Common myeloid progenitor, CD34-positive (primary cell): ENCODE measurements at places on chromosomes 5 and 9.

GRCh38 chr9:18799428-18799827 lies 233.6 kb downstream of the SAXO1 start:
- no peak for DNase-seq

DNA sequence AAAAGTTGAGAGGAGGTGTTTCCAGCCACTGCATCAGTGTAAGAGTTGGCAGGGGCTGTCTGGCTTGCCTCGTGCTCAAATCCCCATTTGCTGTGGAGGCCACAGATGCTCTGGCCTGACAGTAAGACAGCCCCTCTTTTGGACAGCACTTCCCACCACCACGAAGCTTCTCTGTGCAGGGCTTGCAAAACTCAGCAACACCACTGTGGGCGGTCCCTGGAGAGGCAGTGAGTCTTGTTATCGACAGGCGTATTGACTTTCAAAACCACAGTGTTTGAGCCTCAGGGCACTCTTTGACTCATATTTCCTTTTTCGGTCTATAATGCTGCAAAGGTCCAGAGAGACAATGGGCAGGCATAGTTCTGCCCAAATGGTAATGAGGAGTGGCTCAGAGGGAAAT lies 539.5 kb downstream of the EBF1 start:
- DNase-seq: no peak

DNA sequence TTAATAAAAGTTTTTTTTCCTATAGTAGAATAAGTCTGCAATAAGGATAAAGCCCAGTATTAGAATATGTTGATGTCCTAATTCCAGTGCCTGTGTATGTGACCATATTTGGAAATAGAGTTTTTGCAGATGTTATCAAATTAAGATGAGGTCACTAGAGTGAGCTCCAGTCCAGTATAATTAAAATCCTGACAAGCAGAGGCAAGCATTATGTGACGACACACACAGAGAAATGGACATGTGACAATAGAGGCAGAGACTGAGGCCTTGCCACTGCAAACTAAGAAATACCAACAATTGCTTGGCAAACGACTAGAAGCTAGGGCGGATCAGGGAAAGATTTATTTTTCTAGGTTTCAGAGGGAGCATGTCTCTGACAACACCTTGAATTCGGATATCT lies 216.4 kb upstream of the CYLC2 start:
- no peak for DNase-seq

GRCh38 chr5:18970000-18970399 lies 1018.0 kb downstream of the CDH18 start:
- DNase-seq: no peak
